ENCODE measurements at places on chromosomes 7 and 10.

DNA sequence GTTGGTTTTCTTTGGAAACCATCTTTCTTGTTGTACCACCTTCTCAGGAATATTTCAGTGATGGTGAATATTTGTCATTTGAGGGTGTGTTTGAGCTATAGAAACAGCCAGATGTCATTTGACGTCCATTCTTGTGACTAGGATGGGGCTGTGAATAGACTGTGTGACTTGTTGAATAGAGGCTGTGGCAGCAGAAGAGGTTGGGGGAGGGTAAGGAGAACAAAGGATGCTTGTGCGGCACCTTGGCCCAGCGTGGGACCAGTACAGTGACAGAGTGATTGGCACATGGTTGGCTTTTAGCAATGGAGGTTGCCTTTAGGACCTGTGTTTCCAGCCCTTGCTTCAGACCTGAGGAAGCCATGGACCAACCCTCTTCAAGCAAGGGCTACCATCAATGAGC is 11.3 kb downstream of the DMBT1 start:
- no peak for DNase-seq

DNA sequence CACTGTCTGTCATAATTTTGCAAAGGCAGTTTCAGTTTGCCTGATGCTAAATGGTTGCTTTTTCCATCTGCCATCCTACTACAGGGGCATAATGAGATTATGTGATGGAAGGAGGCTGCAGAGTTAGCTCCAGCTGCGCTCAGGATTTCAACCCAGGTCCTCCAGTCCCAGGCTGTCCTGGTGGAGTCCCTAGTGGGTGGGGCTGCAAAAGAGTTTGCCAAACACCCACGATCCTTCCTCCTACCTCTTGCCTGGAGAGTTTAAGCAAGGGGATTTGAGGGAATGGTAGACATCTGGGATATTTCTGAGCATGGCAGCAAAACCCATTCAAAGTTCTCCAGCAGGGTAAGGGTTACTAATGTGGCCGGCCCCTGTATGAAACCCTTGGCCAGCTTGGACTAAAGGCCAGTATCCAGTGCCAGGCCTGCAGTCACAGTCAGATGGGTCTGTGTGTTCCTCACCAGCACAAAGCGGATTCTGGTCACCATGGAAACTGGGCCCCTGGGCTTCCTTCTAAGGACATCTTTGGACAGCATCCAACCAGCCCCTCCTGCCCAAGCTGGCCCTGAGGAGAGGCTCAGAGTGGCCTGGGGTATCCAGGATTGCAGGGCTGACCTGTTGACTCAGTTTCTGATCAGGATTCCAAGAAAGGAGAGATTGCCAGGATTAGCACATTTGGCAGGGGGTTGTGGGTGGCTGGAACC is 42.7 kb upstream of the CHST3 start:
- DNase-seq, result no peak

DNA sequence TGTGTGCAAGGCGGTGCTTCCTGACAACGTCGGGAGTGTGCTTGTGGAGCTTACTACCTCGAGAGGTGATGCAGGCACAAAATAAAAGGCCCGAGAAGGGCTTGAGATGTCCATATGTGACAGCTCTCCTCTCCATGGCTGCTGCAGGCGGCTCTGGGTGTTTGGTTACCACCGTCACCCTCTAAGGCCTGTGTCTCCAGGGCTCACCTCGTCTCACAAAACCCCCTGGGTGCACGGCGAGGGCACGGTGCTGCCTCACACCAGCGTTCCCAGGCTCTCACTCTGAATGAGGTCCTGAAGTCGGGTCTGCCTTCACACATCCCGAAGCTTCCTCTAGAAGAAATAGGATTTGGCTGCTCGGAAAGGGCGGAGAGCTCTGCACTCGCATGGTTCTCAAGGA is 32.9 kb downstream of the PROSER2 start:
- DNase-seq, result no peak

DNA sequence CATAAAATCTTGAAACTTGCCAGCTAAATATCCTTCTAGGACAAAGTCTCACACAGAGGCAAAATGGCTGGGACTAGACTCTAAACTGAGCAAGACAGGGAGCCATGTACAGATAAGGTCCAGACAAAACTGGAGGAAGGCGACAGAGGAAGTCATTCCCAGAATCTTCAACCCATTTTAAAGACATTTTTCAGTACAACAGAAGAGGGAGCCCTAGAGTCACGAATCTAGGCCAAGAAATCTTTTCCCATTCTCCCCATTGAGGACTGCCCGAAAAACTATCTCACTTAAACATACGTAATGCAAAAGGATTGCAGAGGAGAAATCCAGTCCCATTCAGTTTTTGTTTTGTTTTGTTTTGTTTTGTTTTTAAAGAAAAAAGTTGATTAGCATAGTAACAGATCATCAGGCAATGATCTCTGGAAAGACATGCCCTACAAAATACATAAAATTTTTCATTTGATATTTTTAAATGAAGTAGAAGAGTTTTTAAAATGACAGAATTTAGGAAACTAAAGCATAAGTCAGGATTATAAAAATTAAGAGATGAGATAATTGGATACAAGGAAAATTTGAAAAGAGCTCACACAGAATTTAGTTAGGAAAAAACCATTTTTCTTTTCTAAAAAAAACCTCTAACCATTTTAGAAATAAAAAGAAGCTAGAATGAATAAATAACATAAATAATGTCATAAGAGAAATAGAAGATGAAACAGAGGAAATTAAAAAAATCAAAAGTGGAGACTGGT is 16.9 kb upstream of the PRF1 start:
- DNase-seq, result no peak

DNA sequence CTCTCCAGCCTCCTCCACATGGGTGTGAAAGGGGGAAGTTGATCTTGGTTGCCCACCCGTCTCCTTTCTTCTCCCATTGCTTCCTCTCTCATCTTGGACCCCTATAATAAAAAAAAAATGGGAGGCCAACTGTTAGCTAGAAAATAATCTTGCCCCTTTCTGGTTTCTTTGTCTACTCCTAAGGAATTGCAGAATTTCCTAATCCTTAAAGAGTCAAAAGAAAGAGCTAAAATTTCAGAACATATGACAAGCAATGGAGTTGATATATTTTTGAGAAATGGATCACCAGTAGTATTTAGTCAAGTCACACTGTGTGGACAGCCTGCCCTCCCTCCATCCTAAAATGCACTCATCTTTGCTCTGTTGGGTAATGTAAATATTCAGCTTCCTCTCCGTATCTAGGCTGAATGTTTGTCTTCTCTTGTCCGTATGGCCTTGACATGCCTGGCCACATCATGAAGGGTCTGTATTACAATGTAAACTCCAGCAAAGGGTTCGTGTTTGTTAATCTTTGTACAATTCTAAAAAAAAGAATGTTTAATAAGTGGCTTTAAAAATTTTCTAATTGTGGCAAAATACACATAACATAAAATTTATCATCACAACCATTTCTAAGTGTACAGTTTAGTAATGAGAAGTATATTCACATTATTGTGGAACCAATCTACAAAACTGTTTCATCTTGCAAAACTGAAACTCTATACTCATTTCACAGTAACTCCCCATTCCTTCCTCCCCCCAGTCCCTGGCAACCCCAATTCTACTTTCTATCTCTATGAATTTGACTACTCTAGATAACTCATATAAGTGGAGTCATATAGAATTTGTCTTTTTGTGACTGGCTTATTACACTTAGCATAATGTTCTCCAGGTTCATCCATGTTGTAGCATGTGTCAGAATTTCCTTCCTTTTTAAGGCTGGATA is 71.5 kb downstream of the ZNF92 start:
- DNase-seq, result no peak

DNA sequence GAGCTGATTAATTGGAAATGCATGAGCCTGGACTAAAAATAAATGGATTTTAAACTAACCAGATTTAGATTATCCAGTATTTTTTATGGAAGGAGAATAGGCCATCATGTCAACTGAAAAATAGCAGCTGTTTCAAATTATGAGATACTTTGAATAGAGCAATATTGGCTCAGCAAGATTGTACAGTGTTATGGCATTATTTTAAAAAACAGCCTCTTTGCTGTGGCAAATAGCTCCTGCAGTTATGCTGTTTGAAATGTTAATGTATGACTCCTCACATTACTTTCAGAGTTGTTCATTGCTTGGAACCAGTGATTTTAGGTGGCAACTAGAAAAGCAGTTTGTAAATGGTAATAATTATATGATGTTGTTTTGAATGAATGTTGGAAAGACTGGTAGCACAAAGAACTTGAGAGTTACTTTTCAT is 244.5 kb downstream of the KIAA1217 start:
- DNase-seq, result no peak

DNA sequence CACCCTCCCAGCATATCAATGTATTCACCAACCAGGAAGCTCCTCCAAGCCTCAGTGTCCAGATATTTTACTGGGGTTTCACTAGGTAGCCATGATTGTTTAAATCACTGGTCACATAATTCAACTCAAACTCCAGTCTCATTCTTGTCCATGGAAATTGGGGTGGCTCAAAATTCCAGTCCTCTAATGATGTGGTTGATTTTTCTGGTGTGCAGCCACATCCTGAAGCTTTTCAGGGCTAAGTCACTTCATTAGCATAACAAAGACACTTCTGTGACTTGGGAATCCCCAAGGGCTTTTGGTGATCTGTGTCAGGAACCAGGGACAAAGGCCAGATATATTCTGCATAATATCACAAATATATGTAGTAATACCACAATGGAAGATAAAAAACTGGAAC is 786.9 kb upstream of the IGFBP3 start:
- DNase-seq, result no peak

GRCh38 chr10:15725603-15726002 is 5.9 kb upstream of the ITGA8 start:
- DNase-seq, result no peak

DNA sequence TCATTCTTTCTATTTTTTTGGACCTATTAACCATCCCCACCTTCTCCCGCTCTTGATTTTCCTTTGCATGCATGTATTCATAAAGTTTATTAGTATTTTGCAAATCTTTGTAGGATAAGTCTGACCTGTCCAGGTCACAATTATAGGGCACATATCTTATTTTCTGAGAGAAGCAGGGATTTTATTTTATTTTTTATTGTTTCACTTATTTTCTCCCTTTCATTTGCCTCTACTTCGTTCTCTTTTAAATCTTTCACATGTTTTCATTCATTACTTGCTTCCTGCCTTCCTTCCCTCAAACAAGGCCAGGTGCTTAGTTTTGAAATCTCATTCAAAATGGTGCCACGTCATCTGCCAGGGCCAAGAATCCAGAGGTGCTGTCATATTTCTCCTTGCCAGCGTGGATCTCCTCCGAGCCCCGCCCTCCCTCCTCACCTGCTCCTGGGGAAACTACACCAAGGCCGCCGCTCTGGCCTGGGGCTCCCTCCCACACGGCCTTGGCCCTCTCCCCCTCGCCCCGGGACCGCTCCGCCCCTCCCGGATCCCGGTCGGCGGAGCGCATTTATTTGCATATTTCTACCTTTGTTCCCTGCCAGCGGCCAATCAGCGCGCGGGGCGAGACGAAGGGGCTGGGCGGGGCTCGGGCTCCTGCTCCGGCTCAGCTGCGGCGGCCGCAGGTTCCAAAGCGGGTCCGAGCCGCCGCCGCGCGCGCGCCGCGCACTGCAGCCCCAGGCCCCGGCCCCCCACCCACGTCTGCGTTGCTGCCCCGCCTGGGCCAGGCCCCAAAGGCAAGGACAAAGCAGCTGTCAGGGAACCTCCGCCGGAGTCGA is at the start of gene TSPAN13:
TSPAN13 (plus strand) TSS at position 654 of the 830 bp plus-strand sequence. CDS start 213 bp downstream, outside the sequence.
- peak; percentile 19 for DNase-seq

GRCh38 chr7:96663457-96663856 is 46.2 kb downstream of the SEM1 start:
- no peak for DNase-seq

DNA sequence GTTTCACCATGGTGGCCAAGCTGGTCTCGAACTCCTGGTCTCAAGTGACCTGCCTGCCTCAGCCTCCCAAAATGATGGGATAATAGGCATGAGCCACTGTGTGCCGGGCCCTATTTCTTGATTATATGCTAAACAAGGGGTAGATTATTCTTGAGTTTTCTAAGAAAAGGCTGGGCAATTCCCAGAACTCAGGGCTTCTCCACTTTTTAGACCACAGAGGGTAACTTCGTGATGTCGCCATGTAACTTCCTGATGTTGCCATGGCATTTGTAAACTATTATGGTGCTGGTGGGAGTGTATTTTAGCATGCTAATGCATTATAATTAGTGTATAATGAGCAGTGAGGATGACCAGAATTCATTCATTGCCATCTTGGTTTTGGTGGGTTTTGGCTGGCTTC is 35.8 kb downstream of the OTUD1 start:
- DNase-seq, result no peak

DNA sequence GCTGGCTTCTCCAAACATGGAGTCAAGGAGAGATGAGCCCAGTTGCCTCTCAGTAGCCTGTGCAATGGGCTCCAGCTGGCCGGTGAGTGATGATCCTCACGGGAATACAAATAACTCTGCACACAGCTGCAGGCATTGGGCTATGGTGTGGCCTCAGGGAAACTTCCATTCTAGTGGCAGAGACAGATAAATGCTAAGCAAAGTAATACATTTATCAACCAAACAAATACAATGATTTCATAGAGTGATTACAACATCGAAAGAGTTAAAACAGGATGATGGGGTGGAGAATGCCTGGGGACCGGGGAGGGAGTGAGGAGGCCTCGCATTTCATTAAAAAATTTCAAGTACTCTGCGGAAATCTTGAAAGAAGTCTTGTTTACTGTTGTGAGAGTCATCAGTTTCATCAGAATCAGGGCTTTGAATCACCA is 15.0 kb upstream of the AKR1B1 start:
- DNase-seq, result no peak

DNA sequence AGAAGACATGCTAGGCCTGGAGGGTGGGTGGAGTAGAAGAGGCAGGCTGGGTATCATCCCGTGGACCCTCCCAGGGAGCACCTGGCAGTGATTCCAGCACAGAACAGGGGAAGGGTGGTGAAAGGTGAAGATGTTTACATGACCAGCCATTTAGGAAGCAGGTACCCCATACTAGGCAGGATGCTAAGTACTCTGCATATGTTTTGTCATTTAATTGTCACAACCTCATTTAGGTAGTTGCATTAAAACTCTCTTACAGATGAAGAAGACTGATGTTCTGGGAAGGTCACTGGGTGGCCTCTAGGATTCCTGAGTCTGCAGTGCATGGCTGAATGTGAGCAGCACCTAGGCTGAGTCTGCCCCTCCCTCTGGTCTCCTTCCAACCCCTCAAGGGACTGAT is 15.2 kb downstream of the ITPRIP start:
- DNase-seq, result no peak

GRCh38 chr10:98577578-98577977 is 130.8 kb upstream of the HPS1 start:
- DNase-seq, result no peak

- DNase-seq, result no peak
Observed at GRCh38 chr10:28777911-28778310, 100.6 kb downstream of the BAMBI start.

DNA sequence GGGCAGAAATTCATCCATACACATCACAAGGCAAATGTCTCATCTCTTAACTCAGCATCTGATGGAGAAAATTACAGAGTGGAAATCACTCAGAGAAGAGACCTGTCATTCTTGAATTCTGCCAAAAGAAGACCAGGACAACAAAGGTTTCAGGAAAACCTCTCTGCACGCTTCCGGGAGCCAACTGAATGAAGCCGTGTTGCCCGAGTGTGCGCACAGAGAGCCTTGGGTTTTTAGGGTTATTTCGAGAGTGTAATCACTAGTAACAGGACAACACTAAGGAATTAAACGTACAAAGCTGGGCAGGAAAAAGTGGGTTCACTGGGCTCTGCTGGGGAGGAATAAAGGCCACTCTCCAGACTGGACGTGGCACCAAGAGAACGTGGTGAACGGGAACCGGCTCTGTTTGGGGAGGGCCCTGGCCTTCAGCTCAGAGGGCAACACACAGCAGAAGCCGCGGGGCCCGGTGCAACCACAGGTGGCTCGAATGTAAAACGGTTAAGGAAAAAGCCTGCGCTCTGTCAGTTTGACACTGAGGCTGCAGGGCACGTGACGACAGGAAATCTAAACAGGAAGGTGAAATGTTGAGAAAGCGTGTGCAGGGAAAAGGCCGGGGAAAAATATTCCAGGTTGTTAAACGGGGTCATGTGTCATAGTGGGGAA is 331.5 kb downstream of the DNAJB6 start:
- no peak for DNase-seq

Data from T-helper 17 cell (primary cell).